ENCODE measurements at places on chromosomes 6 and 20. TPM values are rescaled to one million over a fixed set of nuclear protein-coding genes. Genes with fewer than 3 reads are reported as not detected.

HBS1L gene
- total RNA-seq: 27.6 TPM

PRDM13 gene
- total RNA-seq: 0.93 TPM

GJA1 gene
- total RNA-seq: 74.7 TPM

SIGLEC1 gene
- total RNA-seq: 0.02 TPM

FNDC11 gene
- total RNA-seq: 0.17 TPM

HLA-DQA1 gene
- total RNA-seq: not detected

Data from A549 treated with CORT108297 at 1 μM for 4 hours (cell line).